ENCODE measurements at places on chromosomes 2 and 18.

DNA sequence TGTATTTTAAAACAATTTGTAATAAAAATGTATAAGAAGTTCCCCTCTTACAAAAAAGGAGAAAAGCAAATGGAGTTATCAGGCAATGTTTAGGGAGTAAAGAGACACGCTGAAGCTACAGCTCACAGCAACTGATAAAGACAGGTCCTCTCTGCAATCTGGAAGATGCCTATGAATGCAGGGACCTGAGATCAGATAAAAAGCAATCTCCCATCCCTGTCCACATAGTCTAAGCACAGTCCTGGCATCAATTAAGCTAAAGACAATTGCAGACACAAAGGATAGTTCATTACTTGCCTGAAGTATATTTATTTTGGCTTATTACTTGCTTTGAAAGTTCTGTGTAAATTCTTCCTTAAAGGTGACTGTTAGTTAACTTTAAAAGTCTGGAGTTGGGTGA, 5.0 kb downstream of the EIF2AK3 start:
- no peak for DNase-seq

- DNase-seq: no peak
Observed at GRCh38 chr2:8028981-8029380, 652.9 kb upstream of the ID2 start.

- DNase-seq: no peak
Observed at GRCh38 chr2:25816249-25816648, 62.0 kb downstream of the ASXL2 start.

DNA sequence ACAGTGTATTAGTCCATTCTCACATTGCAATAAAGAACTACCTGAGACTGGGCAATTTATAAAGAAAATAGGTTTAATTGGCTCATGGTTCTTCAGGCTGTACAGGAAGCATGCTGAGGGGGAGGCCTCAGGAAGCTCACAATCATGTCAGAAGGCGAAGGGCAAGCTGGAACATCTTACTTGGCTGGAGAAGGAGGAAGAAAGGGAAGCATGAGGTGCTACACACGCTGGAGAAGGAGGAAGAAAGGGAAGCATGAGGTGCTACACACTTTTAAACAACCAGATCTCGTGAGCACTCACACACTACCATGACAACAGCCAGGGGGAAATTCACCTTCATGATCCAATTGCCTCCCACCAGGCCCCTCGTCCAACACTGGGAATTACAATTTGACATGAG, 95.3 kb upstream of the FAM110C start:
- DNase-seq: no peak

DNA sequence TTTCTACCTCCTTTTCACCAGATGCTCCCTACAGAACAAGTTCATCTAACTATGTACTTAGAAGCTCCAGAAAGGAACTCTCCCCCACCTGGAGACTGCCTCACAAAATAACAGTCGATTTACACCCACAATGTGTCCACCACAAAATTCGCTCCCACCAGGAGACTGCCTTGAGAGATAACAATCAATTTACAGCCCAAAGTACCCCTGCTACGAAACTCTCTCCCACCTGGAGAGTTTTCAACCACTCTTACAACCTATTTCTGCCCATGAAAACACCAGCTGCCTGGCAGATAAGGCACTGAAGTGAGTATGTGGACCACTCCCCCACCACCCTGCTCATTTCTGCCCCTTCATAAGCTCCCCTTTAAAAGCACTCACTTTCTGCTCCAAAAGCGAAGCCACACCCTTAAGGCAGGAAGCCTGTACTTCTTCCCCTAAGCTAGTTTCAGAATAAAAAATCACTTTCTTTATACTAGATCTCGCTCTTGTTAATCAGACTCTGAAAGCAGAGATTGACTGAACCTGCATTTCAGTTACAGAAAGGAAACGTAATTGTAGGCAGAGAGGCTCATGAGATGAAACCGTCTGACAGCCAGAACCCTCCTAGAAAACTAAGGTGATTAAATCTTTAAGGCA, 94.4 kb upstream of the RBBP8 start:
- DNase-seq: no peak
